ENCODE measurements at places on chromosomes 12 and 14.
A peak's percentile ranks its signal among the peaks of the same experiment; 100 is the strongest.

- DNase-seq: no peak
Observed at GRCh38 chr12:85626784-85627171, 209.4 kb downstream of the RASSF9 start.

- no peak for DNase-seq
Observed at GRCh38 chr12:51662728-51663154, 71.7 kb downstream of the SCN8A start.

DNA sequence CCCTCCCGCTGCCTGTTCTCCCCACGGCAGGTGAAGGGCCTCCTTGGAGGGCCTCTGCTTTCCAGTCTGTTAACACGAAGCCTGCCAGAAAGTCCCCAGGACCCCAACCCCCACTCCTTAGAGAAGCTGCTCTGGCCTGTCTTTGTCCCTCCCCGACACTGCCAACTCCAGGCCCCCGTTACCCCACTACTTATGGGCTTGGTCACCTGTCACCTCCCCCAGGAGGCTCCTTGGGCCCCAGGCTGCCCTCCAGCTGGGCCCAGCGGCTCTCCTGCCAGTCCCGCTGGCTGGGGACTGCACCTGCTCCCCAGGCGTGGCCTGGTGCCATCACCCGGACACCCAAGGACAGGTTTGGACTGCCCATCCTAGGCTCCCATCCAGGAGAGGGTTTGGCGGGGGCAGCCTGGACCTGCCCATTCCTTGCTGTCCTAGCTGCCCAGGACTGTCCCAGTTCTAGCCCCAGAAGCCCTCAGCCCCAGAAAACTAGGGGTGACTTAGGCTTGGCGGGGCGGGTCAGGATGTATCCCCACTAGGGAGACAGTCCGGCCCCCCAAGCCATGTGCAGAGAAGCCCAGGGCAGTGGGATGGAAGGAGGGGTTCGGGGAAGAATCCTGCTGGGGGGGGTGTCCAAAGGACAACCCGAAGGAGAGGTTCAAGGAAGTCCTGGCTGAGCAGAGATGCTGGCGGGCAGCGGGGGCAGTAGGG is 155.7 kb upstream of the C14orf180 start:
- DNase-seq: no peak

DNA sequence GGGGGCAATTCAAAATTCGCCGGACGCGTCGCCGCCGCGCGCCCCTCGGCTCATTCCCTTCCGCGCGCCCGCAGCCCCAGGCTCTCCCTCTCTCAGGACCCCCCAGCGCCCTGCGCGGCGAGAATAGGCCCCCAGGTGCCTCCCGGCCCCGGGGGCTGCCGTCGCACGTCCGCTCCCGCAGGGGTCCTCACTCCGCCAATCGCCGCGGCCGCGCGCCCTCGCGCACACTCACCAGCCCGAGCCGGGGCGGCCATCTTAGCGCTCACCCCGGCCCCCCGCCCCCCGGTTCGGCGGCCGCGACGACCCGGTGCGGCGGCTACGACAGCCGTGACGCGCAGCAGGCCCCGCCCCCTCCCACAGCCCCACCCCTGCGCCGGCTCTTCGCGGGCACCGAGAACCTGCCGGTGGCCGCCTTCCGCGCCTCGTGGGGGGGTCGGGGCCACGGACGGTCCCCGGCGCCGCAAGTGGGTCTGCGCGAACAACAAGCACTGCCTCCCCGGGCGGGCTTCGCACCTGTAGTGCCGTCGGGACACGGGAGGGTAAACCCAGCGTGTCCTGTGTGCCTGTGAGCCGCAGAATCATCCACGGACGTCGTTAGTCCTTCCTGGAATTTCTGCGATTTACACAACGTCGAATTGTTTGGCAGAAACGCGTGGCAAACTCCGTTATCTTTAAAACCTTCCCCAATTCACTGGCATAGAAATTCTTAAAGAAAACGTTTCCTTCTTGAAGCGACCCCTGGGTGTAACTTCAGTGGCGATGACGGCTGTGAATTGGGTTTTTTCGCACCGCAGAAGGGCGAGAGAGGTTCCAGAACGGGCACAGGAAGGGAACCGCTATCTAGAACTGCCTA is 2.5 kb downstream of the USP44 start:
- DNase-seq: peak; percentile 72

GRCh38 chr12:40241741-40242140 is 16.9 kb downstream of the LRRK2 start:
- DNase-seq: no peak

GRCh38 chr14:61368781-61369453 is 47.5 kb downstream of the PRKCH start:
- no peak for DNase-seq

GRCh38 chr12:62903151-62903550 is 31.8 kb downstream of the PPM1H start:
- DNase-seq: no peak

- no peak for DNase-seq
Observed at GRCh38 chr12:58301730-58302122, 360.4 kb downstream of the ATP23 start.

- DNase-seq: peak; percentile 71
Observed at GRCh38 chr14:100237735-100238418, 1.1 kb upstream of the YY1 start.

GRCh38 chr12:27657296-27657695 is 39.0 kb upstream of the REP15 start:
- DNase-seq: no peak
